ENCODE measurements at places on chromosomes 1 and 21. TPM values are rescaled to one million over a fixed set of nuclear protein-coding genes. Genes with fewer than 3 reads are reported as not detected.

ATP1A2 gene
- not detected for total RNA-seq

RXFP4 gene
- total RNA-seq: not detected

TFF2 gene
- not detected for total RNA-seq

OR2L3 gene
- not detected for total RNA-seq

GBP7 gene
- not detected for total RNA-seq

CFHR3 gene
- total RNA-seq: not detected

FMO1 gene
- not detected for total RNA-seq

DEDD gene
- 40.0 TPM for total RNA-seq

TEX38 gene
- total RNA-seq: not detected

SLC2A5 gene
- total RNA-seq: not detected

KCNN3 gene
- total RNA-seq: 0.29 TPM

CHRM3 gene
- not detected for total RNA-seq

RHBDL2 gene
- total RNA-seq: not detected

PINK1 gene
- total RNA-seq: 9.6 TPM

KCNQ4 gene
- 0.17 TPM for total RNA-seq

DNA sequence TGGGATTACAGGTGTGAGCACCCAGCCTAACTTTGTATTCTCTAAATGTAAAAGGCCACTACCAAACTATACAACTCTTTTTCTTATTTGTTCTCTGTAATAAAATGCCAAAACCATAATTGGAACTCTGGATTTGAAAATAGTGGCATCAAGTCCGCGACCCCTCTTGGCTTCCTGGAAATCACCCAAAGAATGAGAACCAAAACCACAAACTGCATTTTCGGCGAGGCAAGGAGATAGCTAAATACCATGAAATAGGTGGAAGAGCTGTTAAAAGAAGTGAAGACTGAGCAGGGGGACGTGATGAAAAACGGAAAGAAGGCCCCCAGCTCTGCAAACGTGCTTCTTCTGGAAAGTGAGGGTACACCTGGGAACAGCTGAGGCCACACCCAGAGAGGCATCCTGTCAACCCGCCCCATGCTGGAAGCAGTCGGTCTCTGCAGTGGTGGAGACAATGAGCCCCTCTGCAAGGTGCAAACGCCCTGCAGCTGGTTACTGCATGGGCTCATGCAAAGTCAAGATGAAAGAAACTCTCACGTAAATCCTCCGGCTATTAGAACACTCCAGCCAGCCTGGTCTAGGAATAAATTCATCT, 22.5 kb downstream of the VPS26C start:
- DNase-seq: no peak

- no peak for DNase-seq
Measured at GRCh38 chr1:33743221-33743998, 120.5 kb upstream of the HMGB4 start.

- DNase-seq: no peak
Measured at GRCh38 chr1:179251675-179252074, 22.2 kb upstream of the ABL2 start.

DNA sequence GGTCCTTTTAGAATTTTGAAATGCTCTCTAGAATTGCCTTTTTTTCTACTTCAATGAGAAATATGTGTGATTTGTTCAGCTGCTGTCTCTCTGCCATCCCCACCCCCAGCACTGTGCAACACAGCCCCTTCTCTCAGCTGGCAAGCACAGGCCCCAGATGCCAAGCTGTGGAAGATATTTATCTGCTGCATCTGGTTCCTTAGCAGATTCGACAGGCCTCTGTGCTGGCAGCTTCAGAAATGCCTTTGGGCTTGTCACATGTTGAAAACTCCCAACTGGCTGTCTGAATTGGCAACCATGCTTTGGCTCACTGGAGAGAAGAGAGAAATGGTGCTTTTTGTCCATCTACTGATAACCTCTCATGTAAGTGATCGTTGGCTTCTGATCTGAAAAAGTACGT, 206.7 kb upstream of the C1orf87 start:
- no peak for DNase-seq

DNA sequence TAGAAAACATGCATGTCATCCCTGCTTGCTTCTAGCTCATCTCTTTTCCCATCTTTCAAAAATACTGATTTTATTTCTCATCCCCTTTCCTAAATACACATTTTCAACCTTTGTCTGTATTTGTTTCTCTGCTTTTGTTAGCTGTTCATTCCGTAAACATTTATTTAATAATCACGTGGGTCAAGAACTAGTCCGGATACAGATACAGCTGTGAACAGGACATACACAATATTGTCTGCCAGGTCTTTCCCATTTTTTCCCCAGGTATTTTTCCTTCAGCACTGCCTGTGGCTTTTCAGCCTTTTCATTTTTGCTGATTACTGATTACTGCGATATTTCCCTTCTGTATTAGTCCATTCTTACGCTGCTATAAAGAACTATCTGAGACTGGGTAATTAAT, 5.7 kb downstream of the PER3 start:
- no peak for DNase-seq

DNA sequence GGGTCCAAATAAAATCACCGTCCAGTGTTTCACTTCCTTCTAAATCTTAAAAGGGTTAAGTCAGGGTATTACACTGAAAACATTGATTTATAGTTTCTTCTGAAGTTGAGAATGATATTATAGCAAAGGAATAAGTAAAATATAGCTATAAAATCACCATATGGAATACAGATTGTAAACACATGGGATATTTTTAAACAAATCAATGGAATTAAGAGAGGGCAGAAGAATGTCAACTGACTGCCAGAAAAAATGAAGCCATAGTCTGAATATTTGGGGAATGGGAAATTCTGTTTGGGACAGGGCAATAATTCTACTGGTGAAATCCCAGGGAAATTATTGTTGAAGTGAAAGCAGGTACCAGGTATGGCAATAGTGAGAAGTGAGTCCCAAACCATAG, 664.6 kb downstream of the NCAM2 start:
- no peak for DNase-seq

GRCh38 chr1:83815330-83815729, 183.6 kb downstream of the TTLL7 start:
- no peak for DNase-seq

DNA sequence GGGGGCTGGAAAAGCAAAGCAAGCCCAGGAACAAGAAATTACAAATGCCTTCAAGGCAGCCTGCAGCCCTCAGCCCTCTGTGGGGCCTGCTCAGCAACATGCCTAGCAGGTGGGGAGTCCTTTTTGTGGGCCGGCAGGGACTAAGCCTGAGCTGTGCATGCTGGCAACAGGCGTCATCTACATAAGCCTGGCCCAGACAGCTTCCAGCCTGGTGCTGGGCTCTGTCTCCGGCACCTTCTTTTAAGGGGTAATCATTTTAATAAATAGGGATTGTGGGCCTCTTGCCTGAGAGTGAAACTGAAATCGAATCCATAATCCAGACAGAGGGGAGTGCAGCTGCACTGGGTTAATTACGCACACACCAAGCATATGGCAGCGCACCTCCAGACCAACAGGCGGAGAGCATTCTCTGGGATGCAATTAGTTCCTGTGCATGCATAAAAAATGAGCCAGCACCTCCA, 96.6 kb downstream of the DDX20 start:
- no peak for DNase-seq

DNA sequence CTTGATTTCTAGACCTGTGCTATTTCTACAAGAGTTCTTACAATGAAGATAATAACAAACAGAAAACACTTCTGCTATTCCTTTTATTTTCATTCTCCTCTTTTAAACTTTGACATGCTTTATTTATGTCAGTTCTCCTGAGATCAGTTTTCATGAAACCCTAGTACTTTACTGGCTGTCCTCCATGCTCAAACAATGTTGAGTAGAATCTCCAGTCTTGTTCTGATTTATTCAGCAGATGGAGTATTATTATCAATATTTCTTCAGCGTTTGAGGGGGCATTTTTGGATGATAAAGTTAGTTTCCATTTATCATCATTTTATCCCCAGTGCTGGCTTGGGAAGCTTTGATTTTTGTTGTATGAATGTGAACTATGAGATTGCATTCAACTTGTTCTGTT, 85.9 kb upstream of the WARS2 start:
- no peak for DNase-seq

DNA sequence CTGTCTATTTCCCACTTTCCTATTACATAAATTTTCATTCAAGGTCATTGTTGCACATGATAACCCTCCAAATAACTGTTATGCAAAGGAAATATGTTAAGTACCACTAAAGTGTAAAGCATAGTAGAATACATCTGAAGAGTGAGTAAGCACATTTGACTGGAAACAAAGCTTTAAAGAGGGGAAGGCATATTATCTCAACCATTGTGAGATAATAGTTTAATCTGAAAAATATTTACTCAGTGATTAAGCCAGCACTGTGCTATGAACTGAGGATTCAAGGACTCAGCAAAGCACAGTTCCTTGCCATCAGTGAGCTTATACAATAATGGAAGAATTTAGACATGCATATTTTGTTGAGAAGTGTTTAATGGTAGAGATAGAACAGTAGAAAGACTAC, 127.4 kb downstream of the HMCN1 start:
- DNase-seq: no peak

DNA sequence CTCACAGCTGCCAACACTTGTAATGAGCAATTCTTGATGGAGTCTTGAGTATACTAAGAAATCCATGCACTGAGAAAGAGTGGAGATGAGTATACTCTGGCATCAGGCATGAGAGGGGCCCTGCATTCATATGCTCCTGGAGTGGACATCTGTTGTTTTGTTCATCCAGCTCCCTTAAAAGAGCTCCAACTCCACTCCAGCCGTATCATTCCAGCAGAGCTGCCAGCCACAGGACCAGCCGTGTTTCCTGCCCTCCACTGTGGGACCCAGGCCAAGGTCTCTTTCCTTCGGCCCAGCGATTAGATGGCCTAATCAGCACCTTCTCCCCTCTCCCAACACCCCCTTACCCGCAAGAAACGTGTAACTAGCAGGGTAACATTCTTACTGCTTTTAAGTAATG, 144.5 kb downstream of the OMA1 start:
- no peak for DNase-seq

DNA sequence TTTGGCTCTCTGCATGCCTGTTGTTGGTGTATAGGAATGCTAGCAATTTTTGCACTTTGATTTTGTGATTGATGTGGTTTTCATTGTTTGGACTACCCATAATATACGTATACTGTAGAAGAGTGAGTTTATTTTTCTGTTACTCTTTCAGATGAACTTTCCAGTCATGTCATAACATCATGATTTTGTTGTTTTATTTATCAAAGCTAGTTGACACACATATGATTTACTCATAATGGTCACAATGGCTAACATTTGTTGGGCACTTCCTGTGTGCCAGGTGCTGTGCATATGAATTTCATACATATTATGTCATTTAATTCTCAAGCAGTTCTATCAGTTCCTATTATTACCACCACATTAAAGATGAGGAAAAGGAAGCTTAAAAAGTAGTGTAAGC, 98.1 kb upstream of the GUCA2B start:
- DNase-seq: no peak

DNA sequence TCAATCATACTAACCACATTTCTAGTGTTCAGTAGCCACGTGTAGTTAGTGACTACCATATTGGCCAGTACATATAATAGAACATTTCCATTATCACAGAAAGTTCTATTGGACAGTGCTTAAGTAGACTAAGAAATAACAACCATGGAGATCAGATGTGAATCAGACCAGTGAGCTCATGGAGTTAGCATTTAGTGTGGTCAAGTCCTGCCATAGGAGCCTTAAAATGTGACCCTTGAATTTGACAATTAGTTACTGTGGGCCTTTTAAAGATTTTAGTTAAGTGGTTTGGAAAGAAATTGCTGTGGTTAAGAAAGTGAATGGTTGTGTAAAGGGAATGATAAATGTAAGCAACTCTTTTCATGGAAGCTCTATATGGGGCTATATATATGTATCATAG, 123.4 kb downstream of the POU2F1 start:
- no peak for DNase-seq

DNA sequence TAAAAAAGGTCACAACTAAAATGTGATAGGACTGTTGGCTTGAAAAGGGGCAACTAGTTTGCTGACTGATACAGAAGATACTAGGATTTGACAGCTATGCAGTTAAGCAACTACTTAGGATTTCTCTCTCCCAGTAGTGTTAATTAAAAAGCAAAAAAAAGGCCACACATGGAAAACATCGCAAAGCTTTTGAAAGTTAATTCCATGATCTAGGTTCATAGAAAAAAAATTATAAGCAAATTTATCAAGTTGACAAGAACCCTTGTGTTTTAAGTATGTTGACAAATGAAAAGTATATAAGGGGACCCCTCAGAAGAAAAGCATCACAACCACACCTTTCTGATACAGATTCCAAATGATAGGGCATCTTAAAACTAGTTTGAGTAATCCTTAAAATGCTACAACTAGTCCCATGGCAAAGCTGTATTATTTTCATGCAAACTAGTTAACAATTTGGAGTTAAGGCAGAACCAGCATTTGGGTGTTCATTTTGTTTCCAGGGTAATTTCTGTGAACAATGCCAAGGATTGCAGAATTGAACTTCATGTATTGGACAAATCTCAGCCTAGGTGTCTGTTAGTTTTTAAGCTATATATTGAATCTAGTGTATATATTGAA, 4.1 kb downstream of the PNRC2 start:
- DNase-seq: no peak

DNA sequence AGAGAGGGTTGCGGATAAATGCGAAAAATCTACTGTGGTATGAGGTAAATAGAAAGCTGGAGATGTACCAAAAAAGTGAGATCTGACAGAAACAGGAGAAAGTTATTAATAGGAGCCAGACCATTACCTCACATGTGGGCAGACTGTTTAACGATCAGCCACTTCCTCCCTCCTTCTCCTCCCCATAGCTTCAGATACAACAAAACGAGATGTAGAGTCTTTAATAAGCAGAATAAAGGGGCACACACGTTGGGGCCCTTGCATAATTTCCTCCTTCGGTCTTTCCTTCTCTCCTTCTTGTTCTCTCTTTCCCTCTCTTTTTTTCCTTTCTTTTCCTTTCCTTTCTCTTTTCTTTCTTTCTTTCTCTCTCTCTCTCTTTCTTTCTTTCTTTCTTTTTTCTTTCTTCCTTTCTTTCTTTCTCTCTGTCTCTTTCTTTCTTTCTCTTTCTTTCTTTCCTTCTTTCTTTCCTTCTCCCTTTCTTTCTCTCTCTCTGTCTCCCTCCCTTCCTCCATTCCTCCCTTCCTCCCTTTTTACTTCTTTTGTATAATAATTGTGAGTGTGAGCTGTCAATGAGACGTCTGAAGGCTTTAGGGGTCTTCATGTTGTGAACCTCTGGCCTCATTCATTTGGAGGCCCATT, 242.1 kb downstream of the GRIK1 start:
- no peak for DNase-seq

DNA sequence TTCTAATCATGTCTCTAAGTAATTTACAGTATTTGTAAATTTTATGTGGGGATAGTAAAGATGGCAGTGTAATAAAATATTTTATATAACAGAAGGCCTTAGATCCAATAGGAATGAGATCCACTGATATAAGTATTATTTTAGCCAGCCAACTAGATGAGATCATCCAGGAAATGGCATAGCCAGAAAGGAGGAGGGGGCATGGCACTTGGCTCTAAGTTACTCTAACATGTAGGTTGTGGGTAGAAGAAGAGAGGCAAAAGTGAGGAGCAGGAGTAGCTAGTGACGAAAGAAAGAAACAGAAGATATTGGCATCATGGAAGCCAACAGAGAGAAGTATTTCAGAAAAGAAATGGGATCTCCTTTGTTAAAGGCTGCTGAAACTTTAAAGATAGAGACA, 426.1 kb downstream of the PTPRC start:
- no peak for DNase-seq

- no peak for DNase-seq
Measured at GRCh38 chr21:45465105-45465504, 60.1 kb downstream of the COL18A1 start.

GRCh38 chr1:169163059-169163458, 56.6 kb downstream of the ATP1B1 start:
- no peak for DNase-seq

GRCh38 chr21:22314963-22315362, 1316.8 kb downstream of the NCAM2 start:
- no peak for DNase-seq
